Anterior cingulate cortex (tissue), 58 donors: ENCODE measurements at places on chromosomes 7 and 10.
A peak's percentile ranks its signal among the peaks of the same experiment; 100 is the strongest.

- DNase-seq: no peak
These were observed 102.6 kb downstream of the PARP12 start for GRCh38 chr7:139960157-139960556.

- no peak for DNase-seq
These were observed 30.5 kb downstream of the SLC13A4 start for GRCh38 chr7:135697276-135698049.

GRCh38 chr10:6516929-6517284 is 63.2 kb downstream of the PRKCQ start:
- DNase-seq: no peak

DNA sequence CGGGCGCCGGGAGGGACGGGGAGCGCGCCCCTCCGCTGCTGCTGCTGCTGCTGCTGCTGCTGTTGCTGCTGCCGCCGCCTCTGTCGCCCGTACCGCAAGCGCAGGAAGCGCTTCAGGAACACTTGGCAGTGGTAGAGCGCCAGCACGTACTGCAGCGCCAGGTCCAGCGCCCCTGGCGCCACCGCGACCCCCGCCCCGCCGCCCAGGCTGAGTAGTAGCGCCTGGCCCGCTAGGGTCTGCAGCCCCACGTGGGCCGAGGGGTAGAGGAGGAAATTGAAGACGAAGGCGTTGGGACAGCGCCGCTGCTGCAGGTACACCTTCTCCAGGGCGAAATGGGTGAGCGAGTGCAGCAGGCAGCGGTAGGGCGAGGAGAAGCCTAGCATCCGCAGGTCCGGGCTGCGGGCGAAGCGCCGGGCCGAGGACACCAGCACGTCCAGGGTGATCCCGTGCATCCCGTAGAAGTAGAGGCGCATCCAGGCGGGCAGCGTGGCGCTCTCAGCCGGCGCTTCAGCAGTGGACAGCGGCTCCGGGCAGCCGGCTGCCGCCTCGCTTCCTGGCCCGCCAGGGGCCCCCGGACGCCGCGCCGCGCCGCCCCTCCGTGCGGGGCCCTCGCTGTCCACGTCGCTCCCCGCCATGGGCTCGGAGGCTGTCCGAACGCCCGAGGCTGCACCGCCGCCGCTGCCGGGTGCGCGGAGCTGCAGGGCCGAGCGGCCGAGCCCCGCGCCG is at the start of gene TMEM229A:
TSS of gene TMEM229A (minus strand) at position 699 of the 726 bp plus-strand sequence. CDS start at position 635, 64 bp downstream.
- DNase-seq: peak; percentile 64

GRCh38 chr7:85725026-85725425 is 538.2 kb upstream of the SEMA3D start:
- DNase-seq: no peak

DNA sequence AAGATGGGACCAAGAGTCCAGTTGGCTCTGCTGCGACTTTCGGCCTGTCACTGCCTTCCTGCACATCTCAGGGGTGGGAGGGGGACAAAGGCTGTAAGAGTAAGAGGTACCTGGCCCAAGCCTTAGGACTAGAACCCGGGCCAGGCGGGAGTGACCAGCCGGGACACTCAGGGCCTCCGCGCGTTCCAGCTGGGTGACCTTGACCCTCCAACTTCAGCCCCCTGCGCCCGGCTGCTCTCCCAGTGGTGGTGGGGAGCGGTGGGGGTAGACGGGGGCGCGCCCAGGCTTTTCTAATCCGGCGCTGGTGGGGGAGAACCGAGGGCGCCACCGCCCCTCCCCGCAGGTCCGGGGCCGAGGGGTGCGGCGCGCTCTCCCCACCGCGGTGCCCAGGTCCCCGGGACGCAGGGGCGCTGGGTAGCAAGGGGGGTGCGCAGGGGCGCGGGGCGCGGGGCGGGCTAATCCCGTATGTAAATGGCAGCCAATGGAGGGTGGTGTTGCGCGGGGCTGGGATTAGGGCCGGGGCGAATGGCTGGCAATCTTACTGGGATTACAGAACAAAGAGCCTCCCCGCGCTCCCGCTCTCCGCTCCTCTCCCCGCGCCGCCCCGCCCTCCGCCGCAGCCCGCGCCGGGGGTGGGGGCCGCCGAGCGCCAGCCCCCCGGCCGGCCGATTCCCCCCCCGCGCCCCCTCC is at the start of gene GTF2IRD1:
TSS of gene GTF2IRD1 (plus strand) at position 585 of the 690 bp plus-strand sequence. CDS start 54,175 bp downstream, outside the sequence.
- DNase-seq: peak; percentile 81

DNA sequence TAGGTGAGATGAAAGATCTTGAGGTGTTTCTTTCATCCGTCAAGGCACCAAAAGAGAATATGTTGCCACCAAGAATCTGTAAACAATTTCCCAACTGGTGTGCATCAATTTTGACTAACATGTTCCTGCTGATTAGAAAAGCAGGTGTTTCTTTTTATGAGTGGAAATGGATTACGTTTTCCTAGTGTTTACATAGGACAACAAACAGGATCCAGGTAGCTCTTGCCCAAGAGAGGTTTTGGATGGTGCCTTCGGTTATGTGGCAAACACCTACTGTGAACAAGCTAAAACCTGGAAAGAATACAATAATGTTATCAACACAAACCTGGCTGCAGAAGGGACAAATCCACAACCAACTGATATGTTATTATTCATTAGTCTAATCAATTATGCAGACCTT is 53.6 kb upstream of the WNT16 start:
- DNase-seq: no peak

- DNase-seq: no peak
These were observed 715.1 kb downstream of the GRID1 start for GRCh38 chr10:85651497-85651882.

- DNase-seq: no peak
These were observed 270.8 kb downstream of the HTR7 start for GRCh38 chr10:90587081-90587491.

GRCh38 chr7:140557809-140558518 is 78.7 kb upstream of the MKRN1 start:
- DNase-seq: no peak

DNA sequence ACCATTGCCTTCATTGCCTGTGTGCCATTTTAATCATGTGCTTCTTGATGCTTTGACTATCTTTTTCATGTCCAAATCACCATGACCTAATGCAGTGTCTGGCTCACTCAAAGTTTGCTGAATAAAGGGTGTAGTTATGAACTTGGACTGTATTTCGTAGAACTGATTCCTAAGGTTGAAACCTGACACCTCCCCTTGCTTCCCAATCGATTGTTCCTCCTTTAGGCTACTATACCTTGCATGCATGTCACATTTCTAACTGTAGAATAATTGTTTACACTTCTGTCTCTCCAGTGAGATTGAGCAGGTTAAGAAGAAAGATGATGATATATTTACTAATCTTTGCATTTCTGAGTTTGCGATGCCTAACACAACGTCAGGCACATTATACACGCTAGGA is 41.0 kb upstream of the CDK1 start:
- no peak for DNase-seq

DNA sequence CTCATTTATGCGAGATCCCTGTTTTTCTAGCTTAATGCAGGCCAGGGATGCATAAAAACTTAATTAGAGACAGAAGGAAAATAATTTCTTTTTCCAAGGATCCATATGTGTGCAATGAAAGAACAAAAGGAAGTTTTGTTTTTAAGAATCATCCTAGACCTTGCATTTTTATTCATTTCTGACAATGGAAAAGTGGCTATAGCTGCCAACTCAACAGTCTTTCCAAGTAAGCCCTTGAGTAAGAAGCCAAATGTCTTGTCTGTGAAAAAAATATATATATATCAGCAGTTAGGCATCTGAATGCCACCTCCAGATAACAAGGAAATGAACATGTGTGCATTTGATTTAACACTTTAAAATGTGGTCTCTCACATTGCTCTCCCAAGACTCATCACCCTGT is 1397.6 kb downstream of the GATA3 start:
- DNase-seq: no peak

- DNase-seq: no peak
These were observed 75.4 kb downstream of the ATXN7L1 start for GRCh38 chr7:105800849-105801534.

GRCh38 chr7:34011017-34011695 is 105.8 kb downstream of the BMPER start:
- no peak for DNase-seq

DNA sequence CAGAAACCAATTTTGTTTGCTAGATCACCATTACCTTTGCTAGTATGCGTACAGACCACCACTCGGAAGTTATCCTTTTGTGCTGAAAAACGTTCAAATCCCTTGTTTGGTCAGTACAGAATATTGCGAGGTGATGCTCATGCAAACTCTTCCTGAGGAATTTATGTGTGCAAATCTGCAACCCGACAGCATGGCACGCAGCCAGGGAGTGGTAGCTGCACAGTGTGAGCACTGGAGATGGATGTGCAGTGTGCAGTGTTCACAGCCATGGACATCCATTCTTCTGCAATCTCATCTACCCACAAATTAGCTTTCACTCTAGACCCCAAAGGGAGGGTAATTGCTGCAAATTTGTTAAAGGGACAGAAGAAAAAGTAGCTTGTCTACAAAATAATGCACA is 72.2 kb downstream of the CACUL1 start:
- DNase-seq: no peak

DNA sequence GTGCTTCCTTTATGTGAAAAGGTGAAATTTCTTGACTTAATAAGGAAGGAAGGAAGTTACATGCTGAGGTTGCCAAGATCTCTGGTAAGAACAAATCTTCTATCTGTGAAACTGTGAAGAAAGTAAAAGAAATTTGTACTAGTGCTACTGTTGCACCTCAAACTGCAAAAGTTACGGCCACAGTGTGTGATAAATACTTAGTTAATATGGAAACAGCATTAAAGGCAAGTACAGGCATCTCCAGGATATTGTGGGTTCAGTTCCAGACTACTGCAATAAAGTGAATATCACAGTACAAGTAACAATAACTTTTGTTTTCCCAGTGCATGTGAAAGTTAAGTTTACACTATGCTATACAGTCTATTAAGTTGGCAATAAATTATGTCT is 22.8 kb upstream of the ZNF282 start:
- DNase-seq: no peak

DNA sequence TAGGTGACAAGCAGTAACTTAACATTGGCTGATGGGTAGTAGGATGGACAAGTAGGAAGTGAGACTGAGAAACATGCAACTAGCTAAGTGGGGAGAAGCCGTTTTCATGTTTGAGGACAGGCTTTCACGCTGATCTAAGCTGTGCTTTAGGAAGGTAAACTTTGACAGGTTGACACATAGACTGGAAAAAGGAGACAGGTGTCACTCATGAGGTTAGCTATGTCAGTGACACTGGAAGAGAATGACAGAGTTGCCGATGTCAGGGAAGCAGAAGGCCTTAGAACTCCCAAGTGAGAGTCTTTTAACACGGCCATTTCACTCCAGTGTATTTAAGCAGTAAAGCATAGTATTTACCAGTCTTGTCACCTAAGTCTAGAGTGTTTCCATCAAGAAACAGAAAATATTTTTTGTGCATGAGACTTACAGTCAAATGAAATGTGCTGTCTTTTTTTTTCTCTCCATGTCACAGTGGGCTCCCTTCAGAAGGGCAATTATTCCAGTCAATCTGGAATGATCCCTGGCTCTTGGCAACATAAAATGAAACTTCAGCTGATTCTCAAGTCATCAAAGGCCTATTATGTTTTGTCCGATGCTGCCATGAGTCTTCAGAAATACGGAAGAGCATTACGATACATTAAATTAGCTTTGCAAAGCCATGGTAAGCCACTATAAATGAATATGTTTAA is 20.6 kb downstream of the EDRF1 start:
- no peak for DNase-seq

DNA sequence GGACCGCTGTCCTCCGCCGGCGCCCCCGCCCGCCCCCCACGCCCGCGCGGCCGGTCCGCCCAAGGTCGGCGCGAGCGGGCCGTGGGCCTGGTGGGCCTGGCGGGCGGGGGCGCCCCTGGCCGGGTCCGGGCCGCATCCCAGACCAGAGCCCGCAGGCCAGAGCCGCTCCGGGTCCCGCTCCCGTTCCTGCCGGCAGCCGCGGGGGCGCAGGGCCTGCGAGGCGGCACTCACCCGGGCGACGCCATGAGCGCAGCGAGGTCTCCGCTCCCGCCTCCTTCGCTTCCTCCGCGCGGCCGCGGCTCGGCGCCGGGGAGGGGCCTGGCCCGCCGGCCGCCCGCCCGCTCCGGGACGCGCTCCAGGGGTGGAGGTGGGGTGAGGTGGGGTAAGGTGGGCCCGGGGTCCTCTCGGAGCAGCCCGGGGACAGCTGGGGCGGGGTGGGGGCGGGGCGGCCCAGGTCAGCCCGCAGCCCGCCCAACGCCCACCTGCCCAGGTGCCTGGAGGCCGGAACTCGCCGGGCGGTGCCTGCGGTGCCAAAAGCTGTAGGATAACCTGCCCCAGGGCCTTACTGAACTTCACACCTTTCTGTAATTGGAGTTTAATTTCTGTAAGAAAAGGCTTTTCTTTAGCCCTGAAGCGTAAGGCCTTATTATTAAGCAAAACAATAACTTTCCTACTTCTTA is at the start of gene URGCP:
TSS of gene URGCP (minus strand) at position 266 of the 680 bp plus-strand sequence. CDS start at position 245, 21 bp downstream.
- DNase-seq: no peak

GRCh38 chr7:121633186-121633585 is 237.1 kb upstream of the FAM3C start:
- DNase-seq: no peak

DNA sequence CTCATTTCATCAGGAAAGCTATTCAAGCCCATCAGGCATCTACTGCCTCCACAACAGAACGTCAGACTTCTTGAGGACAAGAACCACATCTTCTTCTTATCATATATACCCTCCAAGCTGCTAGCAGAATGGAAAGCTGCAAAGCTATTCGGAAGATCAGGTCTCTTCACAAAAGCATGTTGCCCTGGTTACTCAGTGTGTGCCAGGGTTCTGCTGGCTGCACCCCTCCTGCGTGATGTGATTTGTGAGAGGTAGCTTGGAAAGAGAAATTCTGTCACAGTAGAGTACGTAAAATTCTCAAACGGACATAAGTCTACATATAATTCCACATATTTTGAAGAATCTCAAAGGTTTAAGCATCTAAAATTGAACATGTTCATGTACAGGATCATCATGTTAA is 681.7 kb downstream of the PARD3 start:
- no peak for DNase-seq

- peak; percentile 24 for DNase-seq
These were observed 62.3 kb upstream of the LBX1 start for GRCh38 chr10:101291331-101292193.

GRCh38 chr10:133396035-133396624 is 2.2 kb downstream of the MTG1 start:
- DNase-seq: no peak

- DNase-seq: no peak
These were observed 597.9 kb upstream of the DPP6 start for GRCh38 chr7:153454306-153454705.

DNA sequence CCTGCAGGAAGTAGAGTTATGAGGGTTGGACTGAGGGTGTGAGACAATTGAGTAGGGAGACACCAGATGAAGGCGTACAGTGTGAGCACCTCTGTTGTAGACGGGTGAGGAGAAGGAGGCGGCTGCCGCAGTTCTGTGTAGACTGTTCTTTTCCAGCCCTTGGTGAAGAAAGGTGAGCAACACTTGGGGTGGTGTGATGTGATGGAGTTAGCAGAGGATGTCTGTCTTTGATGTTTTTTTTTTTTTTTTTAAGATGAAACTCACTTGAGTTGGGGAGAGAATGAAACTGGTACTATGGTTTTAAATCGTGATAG is 42.8 kb upstream of the RNF216 start:
- no peak for DNase-seq

GRCh38 chr10:129780901-129781795 is 182.9 kb downstream of the EBF3 start:
- DNase-seq: no peak
